ENCODE measurements at places on chromosomes 2 and 18.

DNA sequence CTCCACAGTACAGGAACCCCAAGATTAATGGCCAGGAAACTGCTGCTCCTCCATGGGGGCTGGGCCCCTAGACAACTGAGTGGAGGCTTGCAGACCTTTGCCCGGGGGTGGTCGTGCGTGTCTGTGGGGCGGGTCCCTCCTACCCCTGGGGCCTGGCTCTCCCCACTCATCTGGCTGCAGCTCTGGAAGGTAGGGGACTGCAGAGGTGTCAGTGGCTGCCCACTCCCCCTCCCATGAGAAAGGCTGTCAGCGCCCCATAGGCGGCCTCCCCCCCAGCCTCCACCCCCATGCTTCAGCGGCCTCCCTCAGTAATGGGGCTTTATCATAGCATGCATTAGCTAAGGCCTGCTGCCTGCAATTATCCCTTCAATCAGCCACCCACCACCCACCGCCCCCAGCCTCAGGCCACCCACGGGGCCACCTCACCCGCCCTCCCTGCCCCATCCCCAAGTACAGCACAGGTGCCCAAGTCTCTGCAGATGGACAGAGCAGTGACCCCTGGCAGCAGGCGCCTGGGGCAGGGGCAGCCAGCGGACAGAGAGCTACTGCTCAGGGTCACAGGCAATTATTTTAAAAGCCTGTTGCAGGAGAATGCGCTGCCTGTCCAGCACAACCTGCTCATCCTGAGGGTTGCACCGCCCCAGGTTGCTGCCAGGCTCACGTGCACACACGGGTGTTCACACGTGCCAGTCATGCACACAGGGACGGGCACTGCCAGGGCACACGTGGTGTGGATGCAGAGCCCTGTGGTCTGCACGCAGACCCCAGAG, 9.1 kb upstream of the ECEL1 start:
- DNase-seq: no peak

DNA sequence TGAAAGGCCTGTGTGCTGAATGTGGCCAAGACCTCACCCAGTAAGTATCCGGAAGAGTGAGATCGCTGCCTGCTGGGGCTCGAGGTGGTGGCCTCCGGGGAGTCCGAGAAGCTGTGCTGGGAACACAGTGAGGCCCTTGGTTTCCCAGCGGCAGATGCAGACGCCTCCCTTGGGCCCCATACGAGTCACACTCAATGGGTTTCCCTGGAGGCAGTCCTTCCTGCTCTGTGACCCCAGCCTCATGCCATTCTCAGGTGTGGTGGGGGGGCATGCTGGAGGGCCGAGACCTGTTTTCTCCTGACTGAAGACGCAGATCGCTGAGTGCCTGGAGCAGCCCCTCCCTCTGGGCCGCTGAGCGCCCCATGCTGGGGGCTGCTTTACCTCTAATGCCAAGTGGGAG, 15.7 kb downstream of the CTDP1 start:
- no peak for DNase-seq

- DNase-seq: no peak
Observed at GRCh38 chr2:150885236-150885635, 376.4 kb downstream of the RBM43 start.

DNA sequence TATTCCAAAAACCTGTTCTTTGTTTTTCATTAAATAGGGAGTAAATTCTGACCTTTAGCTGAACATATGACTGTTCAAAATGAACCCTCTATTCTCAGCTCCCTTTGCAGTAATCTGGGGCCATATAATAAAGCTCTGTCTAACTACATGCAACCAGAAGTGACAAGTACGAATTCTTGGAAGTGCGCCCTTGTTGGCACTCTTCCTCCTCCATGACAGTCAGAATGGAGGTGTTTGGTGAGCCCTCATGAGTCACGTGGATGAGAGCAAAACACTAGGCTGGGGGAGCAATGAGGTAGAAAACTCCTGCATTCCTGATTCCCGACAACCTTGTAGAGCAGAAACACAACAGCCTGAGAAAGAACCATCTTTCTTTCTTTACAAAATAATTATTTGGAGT, 552.9 kb downstream of the FBXO15 start:
- DNase-seq: no peak

- no peak for DNase-seq
Observed at GRCh38 chr2:10495988-10496313, 47.8 kb upstream of the ODC1 start.

DNA sequence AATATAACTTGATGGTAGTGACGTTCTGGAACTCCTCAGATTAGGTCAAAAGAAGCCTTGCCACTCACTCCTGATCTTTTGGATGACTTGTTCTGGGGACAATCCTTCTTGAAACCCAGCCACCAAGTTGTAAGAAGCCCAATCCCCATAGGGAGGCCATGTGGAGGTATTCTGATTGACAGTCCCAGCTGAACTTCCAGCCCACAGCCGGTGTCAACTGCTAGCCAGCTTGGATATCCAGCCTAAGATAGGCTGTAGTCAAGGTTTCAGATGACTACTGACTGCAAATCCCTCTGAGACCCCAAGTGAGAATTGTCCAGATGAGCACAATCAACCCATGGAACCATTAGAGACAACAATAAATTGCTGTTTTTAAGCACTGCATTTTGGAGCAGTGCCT, 31.4 kb downstream of the EIF2AK2 start:
- DNase-seq: peak; percentile 42

DNA sequence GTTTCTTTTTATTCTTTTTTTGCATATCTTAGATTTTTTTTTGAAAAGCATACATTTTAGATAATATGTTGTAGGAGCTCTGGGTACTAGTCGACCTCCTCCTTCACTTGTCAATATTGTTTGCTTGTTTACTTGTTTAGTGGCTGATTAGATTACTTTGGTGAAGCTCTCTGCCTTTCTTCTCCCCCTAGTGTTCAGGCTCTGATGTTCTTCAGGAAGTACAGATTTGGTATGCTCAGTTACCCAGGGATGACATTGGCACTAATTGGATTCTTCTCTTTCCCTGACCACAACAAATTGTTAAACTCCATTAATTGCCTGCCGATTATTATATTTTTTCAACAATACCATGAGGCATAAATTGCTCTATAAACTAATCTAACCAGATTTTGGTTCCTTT, 491.2 kb downstream of the SUCLG1 start:
- DNase-seq: no peak

DNA sequence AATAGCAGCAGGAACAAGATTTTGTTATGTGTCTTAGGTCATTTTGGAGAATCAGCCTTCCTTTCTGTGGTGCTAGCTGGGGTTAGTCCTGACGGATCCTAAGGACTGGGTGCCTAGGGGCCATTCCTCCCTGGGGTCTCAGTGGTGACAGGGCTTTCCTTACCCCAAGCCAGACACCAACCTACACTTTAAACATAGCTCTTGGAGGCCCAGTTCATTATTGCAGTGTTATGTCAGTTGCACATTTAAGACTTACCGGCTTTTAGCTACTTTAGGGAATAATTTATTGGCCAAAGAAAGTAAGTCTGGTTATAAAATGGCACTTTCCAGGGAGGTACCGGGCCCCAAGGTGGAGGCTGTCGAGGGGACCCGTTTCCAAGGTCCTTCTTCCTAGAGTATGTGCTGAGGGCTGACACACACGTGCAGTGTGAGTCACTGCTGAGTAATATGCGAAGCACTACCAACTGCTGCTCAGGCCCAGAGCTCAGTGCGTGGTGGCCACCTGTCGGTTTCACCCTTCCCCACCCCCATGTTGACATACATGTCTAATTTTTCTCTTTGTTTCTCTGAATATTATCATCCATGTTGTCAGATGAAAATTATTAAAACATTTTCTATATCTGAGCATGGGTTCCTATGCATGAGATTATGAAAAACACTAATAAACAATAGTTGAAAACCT, 37.0 kb upstream of the GRHL1 start:
- no peak for DNase-seq

DNA sequence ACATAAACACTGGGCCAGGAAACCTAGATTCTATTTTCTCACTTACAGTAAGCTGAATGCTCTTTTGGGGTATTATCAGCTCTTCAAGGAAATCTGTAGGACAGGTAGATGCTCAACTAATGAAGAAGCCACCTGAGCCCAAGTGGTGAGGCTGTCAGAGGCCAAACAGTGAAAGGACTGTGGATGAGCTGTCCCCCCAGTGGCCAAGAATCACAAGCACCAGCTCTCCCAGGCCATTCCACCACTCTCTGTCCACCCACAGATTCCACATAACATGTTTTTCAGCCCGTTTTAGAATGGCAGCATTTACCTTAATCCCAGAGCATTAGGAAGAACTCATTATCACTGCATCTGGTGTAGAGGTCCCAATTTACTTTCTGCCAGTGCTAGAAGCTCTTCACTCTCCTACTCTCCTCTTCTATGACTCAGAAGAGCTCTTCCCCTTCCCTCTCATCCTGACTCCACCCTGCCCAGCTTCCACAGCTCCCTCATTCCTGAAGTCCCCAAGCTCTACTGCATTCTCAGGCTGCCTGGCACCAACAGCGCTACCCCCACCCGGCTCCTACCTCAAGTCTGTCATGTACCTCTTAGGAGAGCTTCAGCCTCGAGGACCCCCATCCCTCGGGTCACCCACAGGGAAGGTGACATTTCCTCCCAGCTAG, 43.8 kb upstream of the GORASP2 start:
- DNase-seq: no peak

DNA sequence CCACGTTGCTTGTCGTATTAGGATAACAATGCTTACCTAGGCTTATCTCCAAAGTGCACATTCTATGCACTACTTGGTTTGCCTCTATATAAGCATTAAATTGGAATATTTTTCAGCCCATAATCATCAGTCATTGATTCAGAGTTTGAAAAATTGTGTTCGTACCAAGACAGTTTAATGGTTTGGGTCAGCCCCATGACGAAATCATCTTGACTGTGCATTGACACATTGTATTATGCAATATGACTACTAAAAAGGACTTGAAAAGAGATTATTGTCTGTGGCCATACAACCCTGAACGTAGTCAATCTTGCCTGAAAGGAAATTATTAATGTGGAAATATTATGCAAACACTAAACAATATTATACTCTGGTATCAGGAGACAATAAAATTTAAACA, 141.3 kb downstream of the EML6 start:
- no peak for DNase-seq

DNA sequence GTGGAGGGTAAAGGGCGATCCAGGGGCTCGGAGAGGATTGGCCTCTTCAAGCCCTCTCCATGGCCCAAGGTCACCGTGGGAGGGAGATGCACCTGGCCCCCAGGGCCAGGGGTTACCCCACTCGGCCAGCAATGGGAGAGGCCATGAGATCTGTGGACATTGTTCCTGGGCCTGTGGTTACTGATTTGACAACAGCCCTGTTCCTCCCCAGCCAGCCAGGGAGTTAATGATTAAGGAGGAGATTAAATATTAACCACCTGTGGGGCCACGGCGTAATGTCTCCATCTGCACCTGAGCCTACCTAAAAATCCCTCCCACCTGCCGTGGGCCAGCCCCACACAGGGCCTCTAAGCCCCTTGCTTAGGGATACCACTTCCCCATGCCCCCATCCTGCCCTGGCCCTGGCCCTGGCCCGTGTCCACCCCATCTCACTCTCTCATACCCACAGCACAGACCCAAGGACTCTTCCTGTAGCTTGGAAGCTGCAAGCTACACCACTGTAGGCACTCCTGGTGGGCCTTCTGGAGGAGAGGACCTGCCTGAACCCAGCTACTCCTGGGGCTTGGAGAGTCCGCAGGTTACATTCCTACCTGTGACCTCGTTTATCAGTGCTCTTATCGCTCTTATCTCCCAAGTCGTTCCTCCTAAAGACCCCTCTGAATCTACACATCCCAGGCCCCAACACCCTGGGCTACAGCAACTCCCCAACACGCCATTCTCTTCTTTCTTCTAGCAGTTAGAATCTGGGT, 32.1 kb downstream of the ZFP36L2 start:
- no peak for DNase-seq

- DNase-seq: no peak
Observed at GRCh38 chr18:50578651-50579050, 18.8 kb downstream of the MAPK4 start.

GRCh38 chr2:19607400-19607799, 249.0 kb upstream of the OSR1 start:
- no peak for DNase-seq

- DNase-seq: no peak
Observed at GRCh38 chr18:59623456-59624368, 73.5 kb downstream of the CCBE1 start.

- DNase-seq: no peak
Observed at GRCh38 chr2:141455211-141455826, 675.5 kb downstream of the LRP1B start.

GRCh38 chr18:5284808-5285207, 10.7 kb downstream of the ZBTB14 start:
- no peak for DNase-seq

GRCh38 chr2:31972059-31972458, 38.7 kb downstream of the MEMO1 start:
- no peak for DNase-seq

All from left hindlimb (tissue), 1 donor.